ENCODE measurements at places on chromosomes 13 and 19.

GRCh38 chr19:16623576-16623975 is 4.4 kb downstream of the MED26 start:
- no peak for DNase-seq

DNA sequence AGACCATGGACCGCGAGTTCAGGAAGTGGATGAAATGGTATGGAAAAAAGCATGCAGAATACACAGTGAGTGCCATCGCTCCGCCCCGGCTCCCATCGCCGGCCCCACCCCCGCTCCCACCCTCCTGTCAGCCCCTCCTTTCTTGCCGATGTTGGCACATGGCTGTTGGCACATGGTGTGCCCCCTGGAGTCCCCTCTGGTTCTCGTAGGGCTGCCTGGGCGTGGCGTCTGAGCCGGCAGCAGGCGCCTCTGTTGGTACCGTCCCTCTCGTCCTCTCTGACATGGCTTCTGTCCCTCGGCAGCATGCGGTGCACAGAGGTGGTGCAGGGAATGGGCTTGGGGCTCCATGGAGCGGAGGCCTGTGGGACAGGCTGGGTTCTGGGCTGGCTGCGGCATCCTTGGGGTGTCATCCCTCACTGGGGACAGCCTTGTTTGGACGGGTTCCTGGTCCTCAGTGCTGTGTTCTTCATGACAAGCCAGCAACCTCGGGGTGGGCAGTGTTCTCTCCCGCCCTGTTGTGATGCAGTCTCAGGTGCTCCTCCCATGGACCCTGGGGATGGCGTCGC is 30.9 kb downstream of the DOT1L start:
- no peak for DNase-seq

- peak; percentile 15 for DNase-seq
Measured at GRCh38 chr13:91017031-91017668, 330.3 kb upstream of the MIR17HG start.

DNA sequence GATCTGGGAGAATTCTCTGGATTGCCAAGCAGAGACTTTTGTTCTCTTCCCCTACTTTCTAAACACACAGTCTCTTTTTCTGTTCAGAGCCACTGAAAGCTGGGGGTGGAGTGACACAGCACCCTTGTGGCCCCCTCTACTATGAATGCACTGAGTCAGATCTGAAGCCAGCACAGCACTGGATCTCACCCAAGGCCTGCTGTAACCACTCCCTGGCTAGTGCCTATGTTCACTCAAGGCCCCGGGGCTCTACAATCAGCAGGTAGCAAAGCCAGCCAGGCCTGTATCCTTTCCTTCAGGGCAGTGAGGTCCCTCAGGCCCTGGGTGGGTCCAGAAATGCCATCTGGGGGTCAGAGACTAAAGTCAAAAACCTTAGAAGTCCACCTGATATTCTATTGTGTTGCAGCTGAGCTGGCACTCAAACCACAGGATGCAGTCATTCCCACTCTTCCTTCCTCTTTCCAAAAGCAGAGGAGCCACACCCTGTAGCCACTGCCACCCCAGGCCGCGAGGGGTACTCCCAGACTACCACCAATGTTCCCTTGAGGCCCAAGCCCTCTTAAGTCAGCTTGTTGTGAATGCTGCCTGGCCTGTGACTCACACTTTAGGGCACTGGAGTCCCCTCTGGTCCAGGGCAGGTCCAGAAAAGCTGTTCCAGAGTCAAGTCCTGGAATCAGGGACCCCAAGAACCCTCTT is 110.1 kb upstream of the RXFP2 start:
- DNase-seq = no peak

GRCh38 chr19:16078759-16079707 is 2.7 kb downstream of the TPM4 start:
- peak; percentile 88 for DNase-seq

GRCh38 chr13:104648291-104648690 is 1582.1 kb upstream of the SLC10A2 start:
- no peak for DNase-seq

- DNase-seq = peak; percentile 8
Measured at GRCh38 chr13:99796175-99796819, 175.3 kb downstream of the ZIC5 start.

- no peak for DNase-seq
Measured at GRCh38 chr19:9645472-9645871, 24.4 kb upstream of the ZNF561 start.

DNA sequence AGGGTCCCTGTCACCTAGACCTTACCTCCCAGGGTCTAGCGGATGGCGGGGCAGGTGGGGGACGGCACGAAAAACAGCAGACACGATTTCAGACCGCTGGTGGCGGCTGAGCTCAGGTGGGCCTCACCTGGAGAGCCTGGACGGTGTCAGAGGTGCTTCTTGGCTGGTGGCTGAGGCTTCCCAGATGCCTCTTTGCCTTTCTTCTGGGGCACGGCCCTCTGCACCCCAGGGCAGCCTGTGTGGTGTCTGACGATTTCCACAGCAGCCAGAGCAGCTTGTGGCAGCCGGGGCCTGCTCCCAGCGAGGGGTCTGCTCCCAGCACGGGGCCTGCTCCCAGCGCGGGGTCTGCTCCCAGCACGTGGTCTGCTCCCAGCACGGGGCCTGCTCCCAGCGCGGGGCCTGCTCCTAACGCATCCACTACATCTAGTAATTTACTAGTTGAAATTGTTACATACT is 66.7 kb downstream of the ATP11A start:
- no peak for DNase-seq

GRCh38 chr19:12126707-12127106 is 13.4 kb downstream of the ZNF20 start:
- no peak for DNase-seq

GRCh38 chr19:347946-348861 is 3.6 kb upstream of the MIER2 start:
- no peak for DNase-seq

- no peak for DNase-seq
Measured at GRCh38 chr19:19470579-19470978, 44.8 kb downstream of the TSSK6 start.

DNA sequence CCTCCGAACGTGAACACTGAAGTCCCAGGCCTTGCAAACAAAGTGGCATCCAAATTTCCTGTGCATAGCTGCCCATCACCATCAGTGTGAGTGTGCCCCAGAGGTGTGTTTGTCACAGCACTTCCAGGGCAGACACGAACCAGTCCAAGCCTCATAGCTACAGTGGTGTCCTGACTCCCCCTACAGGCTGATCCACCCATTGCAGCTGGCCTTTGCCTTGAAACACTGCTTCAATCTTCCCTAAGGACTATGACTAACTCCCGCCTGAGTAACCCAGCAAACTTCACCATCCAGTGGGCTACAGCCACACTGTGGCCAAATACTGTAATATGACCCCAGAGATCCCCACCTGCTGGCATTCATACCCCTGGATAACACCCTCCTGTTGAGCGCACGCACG is 3.9 kb downstream of the ZNF266 start:
- peak; percentile 29 for DNase-seq

DNA sequence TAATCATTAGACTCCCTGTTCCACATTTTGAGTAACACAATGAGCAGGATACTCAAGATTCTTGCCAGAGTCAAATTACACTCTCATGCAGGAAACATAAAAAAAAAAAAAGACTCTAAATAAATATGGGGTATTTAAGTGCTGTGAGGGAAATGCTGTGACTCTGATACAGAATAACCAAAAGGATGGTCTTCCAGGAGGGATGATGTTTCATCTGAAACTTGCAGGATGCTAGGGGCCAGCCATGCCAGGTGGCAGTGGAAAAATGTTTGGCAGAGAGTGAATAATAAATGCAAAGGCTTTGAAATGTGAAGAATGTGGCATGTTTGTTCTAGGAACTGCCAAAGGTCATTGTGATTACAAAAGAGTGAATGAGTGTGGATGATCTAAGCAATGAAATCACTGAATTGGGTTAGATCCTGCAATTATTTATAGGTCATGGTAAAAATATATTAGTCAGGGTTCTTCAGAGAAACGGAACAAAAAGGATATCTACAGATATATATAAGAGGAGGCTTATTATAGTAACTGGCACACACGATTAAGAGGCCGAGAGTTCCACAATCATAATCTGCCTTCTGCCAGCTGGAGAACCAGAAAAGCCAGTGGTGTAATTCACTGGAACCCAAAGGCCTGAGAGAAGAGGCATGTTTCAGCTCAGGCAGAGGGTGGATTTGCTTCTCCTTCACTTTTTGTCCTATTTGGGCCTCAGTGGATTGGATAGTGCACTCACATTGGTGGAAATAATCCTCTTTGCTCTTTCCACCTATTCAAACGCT is 1832.8 kb upstream of the MIR17HG start:
- DNase-seq = no peak

DNA sequence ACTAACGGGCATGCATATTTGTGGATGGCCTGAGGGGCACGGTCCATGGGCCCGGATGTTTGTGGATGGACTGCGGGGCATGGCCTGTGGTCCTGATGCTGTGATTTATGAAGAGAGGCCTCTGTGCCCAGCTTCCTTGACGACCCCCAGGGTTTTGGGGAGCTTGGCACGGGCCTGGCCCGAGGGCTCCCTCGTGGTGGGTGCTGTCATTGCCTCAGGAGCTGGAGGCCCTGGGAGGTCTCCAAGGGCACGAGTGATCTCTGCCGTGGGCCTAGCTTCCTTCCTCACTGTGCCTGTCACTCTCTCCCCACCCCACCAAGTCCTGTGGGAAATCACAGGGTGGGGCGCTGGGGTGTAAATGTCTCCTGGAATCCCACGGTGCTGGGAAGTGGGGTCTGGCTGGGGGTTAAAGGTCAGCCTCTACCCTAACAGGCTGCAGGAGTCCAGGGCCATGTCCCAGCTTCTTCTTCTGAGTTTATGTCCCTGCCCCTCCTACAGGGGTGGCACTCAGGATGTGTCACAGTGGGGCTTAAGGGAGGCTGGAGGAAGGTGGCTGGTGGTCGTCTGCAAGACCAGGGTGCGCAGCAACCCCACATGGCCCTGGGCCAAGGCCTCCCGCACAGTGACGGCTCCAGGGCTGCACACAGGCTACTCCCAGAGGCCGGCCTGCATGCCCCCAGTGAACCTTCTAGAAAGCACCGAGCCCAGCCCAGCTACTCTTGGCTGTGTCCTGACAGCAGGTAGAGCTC is 27.6 kb upstream of the RANBP3 start:
- no peak for DNase-seq

DNA sequence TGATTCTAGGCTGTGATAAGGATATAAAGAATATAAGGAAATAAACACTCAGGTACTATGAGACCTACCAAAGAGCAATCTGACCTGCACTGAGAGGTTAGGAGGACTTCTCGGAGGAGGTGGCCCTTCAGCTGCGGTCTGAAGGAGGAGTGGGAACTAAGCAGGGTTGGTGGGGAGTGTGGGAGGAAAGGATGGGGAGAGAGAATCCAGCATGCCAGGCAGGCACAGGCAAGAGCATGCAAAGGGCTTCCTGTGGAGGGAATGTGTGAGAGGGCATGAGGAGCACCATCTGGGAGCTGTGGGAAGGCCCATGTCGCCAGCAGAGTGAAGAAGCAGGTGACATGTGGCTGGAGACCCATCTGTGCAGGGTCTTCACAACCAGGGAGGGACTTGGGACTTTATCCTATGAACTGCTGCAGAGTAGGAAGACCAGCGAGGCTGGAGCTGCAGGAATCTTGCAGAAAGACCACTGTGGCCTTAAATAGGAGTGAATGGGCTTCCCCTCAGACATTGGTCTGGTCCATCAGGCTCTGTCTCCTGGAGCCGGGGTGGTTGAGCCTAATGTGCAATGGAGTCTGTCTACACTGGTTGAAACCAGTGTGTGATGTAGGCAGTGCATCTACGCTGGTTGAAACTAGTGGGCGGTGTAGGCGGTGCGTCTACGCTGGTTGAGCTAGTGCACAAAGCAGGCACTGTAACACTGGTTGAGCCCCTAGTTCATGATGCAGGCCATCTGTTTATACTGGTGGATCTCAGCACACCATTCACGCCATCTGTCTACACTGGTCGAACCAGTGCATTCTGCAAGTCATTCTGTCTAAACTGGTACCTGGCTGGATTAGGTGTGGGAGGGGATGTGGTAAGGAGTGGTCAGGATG is 6.4 kb downstream of the CHST8 start:
- no peak for DNase-seq

- DNase-seq = no peak
Measured at GRCh38 chr19:56681702-56682101, 10.1 kb upstream of the ZNF835 start.

DNA sequence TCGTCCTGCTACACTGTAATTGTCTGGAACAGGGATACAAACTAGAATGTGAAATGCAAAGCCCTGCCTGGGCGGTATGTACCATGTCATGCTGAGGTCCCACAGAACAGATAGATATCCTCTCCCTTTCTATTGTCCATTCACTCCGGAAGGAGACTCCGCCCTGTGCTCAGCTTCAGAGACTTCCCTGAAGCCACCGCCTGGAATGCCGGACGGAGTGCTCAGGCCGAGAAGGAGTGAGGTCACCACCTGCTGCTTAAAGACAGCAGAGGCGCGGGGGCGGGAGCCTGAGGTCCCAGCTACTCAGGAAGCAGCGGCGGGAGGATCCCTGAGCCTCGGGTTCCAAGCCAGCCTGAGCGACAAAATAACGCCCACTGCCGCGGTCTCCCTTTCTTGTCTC is 890 bp upstream of the ZNF611 start:
- DNase-seq = peak; percentile 60

DNA sequence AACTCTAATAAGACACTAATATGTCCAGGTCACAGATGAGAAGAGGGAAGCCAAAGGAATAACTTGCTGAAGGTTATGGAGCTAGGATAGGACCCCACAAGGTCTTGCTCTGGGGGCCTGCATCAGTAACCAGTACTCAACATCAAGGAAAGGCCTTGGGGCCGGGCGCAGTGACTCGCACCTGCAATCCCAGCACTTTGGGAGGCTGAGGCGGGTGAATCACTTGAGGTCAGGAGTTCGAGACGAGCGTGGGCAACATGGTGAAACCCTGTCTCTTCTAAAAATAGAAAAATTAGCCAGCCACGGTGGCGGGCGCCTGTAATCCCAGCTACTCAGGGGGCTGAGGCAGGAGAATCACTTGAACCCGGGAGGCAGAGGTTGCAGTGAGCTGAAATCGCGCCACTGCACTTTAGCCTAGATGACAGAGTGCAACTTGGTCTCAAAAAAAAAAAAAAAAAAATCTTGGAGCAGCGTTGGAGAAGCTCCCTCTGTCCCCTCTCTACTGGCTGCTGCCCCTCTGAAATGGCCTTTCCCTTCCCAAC is 1.8 kb downstream of the LONP1 start:
- DNase-seq = no peak

DNA sequence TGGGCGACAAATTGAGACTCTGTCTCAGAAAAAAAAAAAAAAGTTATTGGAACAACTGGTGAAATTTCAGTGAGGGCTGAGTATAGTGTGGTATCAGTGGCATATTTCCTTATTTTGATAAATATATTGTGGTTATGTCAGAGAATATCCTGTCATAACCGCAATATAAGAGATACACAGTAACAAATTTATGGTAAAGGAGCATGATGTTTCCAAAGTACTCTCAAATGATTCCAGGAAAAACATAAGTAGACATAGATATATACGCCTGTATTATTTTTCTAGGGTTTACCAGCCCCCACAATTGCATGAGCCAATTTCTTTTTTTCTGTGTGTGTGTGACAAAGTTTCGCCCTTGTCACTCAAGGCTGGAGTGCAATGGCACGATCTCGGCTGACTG is 5.7 kb upstream of the C5AR1 start:
- no peak for DNase-seq

- DNase-seq = no peak
Measured at GRCh38 chr13:95620030-95620824, 24.3 kb downstream of the DZIP1 start.

- DNase-seq = no peak
Measured at GRCh38 chr13:30593001-30593400, 24.7 kb upstream of the USPL1 start.

All from hepatic stellate cell (primary cell).